Sigmoid colon (tissue), 7 donors: ENCODE measurements at places on chromosomes 1 and 21. TPM values are rescaled to one million over a fixed set of nuclear protein-coding genes. Genes with fewer than 3 reads are reported as not detected.

DNA sequence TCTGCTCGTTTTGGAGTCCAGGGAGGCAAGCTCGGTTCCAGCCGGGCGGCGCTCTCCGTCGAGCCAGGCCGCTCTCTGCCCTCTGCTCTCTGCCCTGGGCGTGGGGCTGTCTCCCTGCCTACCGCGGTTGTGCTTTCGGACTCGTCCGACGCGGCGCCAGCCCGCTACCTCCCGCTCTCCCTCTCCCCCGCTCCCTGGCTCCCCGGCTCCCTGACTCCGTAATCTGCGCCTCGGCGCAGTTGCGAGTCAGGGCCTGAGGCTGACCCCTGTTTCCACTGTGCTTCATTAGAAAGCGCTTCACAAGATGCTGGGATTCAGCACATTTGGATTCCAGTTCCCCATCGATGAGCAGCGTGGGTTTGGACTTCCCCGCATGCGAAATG lies 2.2 kb downstream of the SOX13 start:
- no peak for DNase-seq

GRCh38 chr1:62025154-62025553 lies 169.5 kb upstream of the L1TD1 start:
- DNase-seq: no peak

- no peak for DNase-seq
These were observed 41.2 kb downstream of the AHDC1 start for GRCh38 chr1:27562534-27563340.

DNA sequence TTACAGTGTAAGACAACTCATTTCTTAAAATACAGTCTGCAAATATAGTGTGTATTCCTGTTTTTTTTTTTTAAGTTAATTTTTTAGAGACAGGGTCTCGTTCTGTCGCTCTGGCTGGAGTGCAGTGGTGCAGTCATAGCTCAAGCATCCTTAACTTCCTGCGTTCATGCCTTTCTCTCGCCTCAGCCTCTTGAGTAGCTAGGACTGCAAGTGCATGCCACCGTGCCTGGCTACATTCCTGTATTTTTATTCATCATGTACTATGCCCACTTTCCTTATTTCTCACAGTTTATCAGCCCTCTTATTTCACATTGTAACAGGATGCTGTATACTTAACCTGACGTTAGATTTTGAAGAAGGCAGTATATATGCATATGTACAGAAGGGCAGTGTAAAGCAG lies 26.7 kb downstream of the MIER1 start:
- DNase-seq: no peak

DNA sequence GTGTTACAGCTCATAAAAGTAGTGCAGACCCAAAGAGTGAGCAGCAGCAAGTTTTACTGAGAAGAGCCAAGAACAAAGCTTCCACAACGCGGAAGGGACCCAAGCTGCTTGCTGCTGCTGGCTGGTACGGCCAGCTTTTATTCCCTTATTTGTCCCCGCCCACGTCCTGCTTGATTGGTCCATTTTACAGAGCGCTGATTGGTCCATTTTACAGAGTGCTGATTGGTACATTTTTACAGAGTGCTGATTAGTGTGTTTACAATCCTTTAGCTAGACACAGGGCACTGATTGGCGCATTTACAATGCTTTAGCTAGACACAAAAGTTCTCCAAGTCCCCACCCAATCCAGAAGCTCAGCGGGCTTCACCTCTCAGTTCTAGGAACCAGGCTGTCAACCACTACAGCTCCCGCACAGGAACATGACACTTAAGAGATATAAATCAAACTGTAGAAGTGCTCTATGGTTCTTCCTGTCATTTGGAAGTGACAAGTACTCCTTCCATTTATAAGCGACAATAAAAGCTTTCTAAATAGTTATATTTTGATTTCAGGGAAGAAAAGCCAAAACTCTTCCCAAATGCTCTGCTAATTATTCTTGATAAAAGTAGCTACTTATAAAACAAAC lies 28.5 kb downstream of the RNF115 start:
- DNase-seq: no peak

DNA sequence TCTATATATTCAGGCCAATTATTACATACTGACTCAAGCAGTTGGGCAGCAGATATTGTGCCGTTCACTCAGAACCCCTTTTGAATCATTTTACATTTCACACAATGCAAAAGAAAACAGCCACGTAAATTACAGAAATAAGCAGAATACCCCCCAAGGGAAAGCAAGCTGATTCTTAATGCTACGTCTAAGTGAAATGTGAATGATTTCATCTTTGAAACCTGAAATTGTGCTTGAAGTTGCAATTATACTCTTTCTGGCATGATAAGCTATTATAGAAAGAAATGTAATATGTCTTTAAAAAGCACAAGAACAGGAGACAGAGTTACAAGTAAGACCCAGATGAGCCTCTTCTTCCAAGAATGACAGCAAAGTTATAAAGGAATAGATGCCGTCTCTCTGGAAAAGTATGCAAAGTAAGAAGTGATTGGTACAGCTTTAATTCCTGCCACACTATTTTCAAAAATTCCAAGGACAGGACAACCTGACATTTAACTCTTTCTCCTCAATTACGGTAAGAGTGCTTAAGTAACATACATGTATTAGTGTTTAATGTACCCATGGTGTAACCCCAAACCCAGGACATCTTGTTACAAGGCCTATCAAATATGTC lies 891.5 kb upstream of the ADGRL2 start:
- no peak for DNase-seq

DNA sequence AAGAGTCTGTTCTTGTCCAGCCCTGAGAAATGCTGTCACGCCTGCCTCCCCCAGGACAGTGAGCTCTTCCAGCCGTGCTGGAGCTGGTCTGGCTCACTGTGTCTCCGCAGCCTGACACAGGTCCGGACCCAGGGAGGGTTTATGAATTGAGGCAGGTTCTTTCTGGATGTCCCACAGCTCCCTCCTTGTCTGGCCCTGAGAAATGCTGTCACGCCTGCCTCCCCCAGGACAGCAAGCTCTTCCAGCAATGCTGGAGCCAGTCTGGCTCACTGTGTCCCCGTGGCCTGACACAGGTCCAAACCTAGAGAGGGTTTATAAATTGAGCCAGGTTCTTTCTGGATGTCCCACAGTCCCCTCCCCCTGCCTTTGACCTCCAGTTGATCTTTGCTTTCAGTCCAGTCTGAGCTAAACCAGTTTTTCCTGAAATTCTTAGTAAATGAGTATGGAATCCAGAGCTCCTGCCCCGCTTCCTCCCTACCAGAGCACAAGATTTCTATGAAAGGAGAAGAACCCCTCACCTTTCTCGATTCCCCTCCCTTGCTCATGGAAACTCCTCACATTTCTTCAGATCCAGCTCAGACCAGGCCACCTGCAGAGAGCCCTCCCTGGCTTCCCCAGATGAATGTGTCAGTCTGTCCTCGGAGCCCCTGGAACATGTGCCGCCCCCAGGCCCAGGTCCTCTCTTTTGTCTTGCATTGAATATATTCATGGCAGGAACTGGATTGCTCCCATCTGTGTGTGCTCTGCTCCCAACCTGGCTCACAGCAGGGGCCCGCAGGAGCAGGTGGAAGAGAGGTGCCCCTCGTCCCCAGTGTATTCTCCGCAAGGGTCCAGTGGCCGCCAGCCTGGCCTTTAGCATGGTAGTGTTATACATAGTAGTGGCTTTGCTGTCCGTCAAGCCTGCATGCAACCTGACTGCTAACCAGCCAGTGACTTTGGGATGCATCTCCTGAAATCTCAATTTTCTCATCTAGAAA lies 116.3 kb downstream of the EPHB2 start:
- DNase-seq: no peak

GRCh38 chr1:148354284-148354912 lies 128.7 kb downstream of the PPIAL4G start:
- DNase-seq: no peak

GRCh38 chr1:211985556-211986264 lies 49.6 kb downstream of the INTS7 start:
- DNase-seq: no peak

- no peak for DNase-seq
These were observed 252.7 kb downstream of the AKT3 start for GRCh38 chr1:243597383-243597782.

DNA sequence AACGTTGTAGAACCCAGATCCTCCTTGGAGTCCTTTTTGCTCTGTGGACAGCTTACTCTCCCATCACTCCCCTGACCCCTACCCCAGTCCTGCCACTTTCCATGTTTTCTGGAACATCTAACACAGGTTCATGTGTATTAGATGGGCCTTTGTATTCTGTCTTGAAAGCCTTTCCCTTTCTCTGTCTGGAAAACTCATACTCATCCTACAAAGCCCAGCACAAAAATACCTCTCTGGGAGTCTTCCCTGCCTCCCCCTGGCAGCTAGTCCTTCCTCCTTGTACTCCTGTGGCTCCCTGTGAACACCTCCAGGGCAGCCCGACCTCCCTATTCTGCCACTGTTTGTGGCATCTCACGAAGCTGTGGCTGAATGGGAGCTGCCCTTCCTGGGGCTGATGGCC lies 7.8 kb upstream of the HEYL start:
- no peak for DNase-seq

GRCh38 chr1:46221749-46222148 lies 18.6 kb downstream of the LURAP1 start:
- DNase-seq: peak; percentile 70

- DNase-seq: no peak
These were observed 49.3 kb downstream of the PTGFR start for GRCh38 chr1:78540048-78540447.

- no peak for DNase-seq
These were observed 380.8 kb downstream of the HHIPL2 start for GRCh38 chr1:222167111-222167510.

GRCh38 chr1:234997896-234998741 lies 130.5 kb downstream of the TOMM20 start:
- DNase-seq: peak; percentile 93

- DNase-seq: peak; percentile 75
These were observed 54.6 kb downstream of the TGFBR3 start for GRCh38 chr1:91831132-91831930.

DNA sequence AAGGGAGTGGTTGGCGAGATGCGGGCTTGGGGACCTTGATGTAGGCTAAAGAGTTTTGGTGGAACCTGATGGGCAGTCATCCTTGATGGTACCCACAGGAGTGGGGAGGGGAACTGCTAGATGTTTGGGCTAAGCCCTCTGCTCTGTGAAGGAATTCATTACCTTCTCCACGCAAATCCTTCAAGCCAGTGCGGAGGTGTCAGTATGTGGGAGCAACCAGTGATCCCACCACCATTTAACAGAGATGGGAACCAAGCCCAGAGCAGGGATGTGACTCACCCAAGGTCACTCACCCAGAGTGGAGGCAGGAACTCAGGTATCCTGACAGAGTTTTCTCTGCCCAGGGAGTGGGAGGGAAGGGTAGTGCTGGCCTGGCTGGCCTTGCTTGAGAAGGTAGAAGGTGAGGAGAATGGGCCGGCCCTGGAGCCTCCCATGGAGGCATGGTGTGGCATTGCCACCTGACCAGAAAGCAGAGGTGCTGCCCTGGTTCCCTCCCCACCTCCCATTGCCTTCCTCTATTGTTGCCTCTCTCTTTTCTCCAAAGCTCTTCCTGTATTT lies 51.2 kb upstream of the STUM start:
- DNase-seq: no peak

DNA sequence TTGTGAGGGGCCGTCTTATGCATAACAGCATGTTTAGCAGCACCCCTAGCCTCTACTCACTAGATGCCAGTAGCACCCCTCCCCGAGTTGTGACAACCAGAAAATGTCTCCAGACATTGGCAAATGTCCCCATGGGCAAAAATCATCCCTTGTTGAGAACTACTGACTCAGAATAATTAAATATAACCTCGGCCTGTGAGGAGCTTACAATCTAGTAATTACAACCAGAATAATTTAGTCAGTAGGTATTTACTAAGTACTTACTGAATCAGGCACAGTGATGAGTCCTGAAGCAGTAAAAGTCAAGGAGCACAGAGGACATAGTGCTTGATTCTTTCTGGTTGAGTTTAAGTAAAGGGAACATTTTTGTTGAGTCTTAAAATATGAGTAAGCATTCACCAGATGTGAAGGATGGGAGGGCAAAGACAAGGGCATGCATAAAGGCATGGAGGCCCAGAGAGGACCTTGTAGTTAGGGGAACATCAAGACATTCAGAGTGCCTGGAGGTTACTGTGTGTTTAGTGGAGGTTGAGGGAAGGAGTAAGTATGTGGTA lies 44.1 kb upstream of the KCNQ4 start:
- DNase-seq: no peak

GRCh38 chr1:194062526-194062925 lies 876.1 kb upstream of the B3GALT2 start:
- no peak for DNase-seq

DNA sequence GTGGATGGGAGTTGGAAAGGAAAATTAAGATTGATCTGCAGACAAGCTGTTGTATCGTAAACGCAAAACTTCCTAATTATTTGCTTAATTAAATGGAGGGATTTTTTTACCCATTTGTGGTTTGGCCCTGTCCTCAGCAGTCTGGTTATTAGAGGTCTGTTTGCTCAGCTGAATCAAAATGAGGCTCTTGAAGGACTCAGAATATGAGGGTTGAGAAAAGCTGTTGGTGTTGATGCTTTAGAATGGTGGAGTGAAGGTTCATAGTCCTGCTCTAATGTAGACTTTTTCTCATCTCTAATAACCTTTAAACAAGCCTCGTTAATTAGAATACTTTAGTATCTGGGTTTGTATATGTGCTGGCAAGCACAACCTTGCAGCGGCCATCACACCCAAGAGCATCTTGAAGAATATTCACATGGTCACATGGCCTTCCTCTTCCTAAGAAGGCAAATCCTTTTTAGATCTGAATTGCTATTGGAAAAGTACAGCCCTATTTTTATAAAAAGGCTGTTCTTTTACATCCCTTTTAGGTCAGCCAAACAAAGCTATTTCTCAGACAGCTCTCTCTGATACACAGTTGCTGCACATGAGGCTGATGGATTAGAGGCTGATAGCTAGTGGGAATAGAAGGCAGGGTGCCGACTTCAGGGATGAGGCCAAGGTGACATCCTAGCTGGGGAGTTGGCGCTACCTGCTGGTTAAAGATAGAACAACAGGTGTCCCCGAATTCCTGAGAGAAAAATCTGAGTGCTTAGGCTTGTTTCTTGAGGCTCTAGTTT lies 53.8 kb downstream of the MACF1 start:
- DNase-seq: peak; percentile 93

PPM1J gene
- 1.3 TPM for total RNA-seq

PLA2G4A gene
- total RNA-seq: 29.9 TPM

FOXD3 gene
- 5.0 TPM for total RNA-seq

CELA2B gene
- not detected for total RNA-seq

C1orf56 gene
- total RNA-seq: 6.7 TPM

MTARC1 gene
- 13.2 TPM for total RNA-seq

GPR37L1 gene
- 0.36 TPM for total RNA-seq

ZNF695 gene
- total RNA-seq: 0.14 TPM

ZNF683 gene
- not detected for total RNA-seq

LIN28A gene
- not detected for total RNA-seq
